ENCODE measurements at places on chromosomes 7 and 10.
A peak's percentile ranks its signal among the peaks of the same experiment; 100 is the strongest.

- DNase-seq: peak; percentile 4
Observed at GRCh38 chr7:120996333-120996987, 7.9 kb downstream of the CPED1 start.

GRCh38 chr10:31739711-31740110 is 188.9 kb downstream of the ARHGAP12 start:
- DNase-seq: no peak

GRCh38 chr7:7686811-7687508 is 31.4 kb downstream of the RPA3 start:
- no peak for DNase-seq

DNA sequence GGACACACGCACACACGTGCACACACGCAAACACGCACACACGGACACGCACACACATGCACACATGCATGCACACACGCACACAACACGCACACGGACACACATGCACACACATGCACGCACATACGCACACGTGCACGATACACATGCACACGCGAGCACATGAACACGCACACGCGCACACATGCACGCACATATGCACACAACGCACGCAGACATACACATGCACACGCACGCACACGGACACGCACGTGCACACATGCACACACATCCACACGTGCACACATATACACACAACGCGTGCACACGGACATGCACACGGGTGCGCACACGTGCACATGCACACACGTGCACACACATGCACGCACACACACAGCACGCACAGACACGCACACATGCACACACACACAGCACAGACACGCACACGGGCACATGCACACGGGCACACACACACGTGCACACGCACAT is 17.3 kb upstream of the GPER1 start:
- DNase-seq: no peak

- no peak for DNase-seq
Observed at GRCh38 chr10:10193848-10194247, 823.8 kb upstream of the CELF2 start.

- no peak for DNase-seq
Observed at GRCh38 chr7:45595809-45596664, 21.9 kb downstream of the ADCY1 start.

DNA sequence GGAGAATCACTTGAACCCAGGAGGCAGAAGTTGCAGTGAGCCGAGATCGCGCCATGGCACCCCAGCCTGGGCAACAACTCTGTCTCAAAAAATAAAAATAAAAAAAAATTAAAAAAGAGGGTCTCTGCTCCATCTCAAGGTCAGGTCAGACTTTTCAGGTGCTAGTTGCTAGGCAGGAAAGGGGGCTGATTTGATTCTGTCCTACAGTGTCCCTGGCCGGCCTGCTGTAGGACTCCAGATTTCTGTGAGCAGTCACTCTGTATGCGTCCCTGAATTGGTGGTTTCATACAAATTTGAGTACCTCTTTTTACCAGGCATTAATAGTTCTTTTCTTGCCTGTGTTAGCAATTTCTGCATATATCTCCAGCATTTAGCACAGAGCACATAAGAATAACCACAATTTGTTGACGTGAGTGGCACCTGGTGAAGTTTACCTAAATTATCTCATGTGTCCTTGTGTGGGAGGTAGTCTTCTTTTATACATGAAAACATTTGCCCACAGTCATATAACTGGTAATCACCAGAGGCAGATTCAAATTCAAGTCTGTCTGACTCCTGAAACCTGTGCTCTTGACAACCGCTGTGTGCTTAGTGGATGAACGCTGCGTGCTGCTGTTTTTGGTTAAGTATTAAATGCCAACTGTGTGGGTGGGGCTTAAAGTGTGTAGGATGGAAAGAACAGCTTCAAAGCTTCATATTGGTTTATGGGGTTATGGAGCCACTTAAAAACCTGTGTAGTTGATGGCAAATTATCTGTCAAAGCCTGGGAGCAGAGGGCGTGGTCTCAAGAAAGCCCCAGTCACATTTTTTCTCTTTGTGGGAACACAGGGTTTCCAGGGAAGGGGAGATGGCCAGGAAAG is 3.2 kb upstream of the ZNF775 start:
- no peak for DNase-seq

GRCh38 chr7:87473986-87474385 is 1.5 kb downstream of the ABCB4 start:
- DNase-seq: no peak

GRCh38 chr7:24058953-24059352 is 225.0 kb upstream of the NPY start:
- no peak for DNase-seq

DNA sequence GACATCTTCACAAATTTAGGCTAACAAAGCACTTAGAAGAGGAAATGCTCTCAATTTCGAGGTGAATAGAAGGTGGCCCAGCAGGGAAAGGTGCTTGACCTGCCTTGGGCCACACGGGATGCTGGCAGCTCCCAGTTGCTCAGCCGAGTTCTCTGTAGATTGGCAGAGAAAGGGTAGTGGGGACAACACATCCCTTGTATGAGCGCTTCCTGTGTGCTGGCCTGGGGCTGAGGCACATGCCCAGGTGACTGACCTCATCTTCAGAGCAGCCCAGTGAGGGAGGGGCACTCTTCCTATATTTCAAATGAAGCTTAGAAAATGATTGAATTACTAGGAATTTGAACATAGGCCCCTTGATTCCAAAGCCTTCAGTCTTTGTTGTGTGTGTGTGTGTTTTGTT is 20.2 kb downstream of the BAG3 start:
- no peak for DNase-seq
